RPMI7951 (cell line): ENCODE measurements at places on chromosomes 3 and 15.

- no peak for DNase-seq
Observed at GRCh38 chr3:12388185-12388584, 96.1 kb upstream of the TSEN2 start.

GRCh38 chr15:43190178-43190577 lies 5.0 kb downstream of the CCNDBP1 start:
- no peak for DNase-seq

DNA sequence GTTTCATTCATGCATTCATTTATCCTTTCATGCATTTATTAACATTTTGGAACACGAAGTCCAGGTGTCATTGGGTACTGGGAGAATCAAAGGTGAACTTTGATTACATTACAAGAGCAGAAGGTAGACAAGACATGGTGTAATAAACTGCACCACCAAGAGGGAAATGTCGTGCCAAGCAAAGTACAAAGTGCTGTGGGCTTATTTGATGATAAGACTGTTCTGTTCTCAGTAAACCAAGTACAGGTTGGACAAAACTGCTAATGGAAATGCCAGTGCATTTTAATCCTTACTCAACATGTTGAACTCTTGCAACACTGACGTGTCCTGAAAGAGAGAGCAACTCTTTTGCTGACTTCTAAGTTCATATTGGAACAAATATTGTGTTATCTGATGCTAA lies 69.4 kb downstream of the MME start:
- DNase-seq: no peak

DNA sequence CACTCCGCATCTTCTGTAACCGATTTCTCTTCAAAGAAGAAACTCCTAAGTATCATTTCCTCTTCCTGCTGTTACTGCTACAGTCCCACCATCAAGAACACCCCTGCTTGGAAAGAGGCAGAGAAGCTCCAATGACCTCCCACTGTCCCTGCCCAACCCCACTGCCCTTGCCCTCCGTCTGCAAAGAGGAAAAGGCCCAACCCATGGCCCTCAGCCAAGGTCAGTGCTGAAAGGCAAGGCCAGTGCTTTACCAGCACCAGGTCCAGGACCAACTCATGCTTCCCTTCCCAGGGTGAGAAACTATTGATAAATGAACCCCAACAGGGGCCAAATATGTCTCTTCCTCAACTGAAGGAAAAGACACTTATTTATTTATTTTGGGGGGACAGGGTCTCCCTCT lies 22.5 kb downstream of the FAM240A start:
- no peak for DNase-seq

DNA sequence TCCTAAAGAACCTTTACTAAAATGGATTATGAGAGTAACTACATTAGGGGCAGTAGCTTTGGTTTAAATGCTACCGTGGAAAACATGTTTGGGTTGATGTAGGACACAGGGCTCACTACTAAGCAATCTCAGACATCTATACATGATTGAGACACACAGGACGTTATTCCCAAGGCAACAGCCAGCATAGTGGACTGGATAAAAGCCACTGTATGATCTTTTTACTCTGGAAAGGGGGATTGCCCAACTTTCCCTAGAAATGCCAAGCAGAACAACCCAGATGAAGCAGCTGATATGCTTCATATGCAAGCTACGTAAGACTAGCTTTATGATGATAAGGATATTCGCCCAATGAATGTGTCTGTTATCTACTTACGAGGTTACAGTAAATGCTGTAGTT lies 144.6 kb downstream of the MYO9A start:
- no peak for DNase-seq

- DNase-seq: peak; percentile 3
Observed at GRCh38 chr3:181326637-181327223, 337.2 kb upstream of the DNAJC19 start.

DNA sequence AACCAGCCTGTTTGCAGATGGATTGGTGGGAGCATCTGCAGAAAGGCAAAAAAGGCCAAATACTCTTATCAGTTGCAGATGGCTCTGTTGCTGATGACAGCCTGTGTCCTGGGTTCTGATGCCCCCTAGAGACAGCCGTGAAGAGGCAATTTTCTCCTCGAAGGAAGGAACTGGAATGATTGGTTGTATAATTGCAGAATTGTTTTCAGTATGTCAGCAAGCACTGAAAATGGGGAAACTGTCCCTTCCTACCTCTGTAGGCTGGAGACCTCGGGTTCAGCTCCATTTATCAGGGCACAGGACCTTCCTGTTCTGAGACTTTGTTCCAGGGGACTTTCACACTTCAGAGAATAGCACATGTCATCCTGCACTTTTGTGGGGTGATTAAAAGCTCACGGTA lies 103.0 kb downstream of the PGPEP1L start:
- DNase-seq: peak; percentile 78

GRCh38 chr3:99751649-99752048 lies 66.0 kb upstream of the CMSS1 start:
- DNase-seq: peak; percentile 77

DNA sequence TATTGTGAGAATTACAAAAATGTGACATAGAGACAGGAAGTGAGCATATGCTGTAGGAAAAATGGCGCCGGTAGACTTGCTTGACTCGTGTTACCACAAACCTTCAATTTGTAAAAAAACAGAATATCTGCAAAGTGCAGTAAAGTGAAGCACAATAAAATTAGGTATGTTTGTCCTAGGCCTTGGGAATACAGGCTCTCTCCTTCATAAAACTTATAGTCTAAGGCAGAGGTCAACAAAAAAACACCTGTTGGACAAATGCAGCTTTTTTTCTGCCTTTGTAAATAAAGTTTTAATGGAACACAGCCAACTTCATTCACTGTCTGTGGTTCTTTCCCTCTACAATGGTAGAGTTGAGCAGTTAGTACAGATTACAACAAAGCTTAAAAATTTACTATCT lies 216.8 kb upstream of the SATB1 start:
- no peak for DNase-seq

- DNase-seq: peak; percentile 2
Observed at GRCh38 chr15:25863111-25863967, at the start of gene ATP10A. Gene ATP10A (minus strand): TSS chr15:25863327. CDS start chr15:25863096, 231 bp downstream.

GRCh38 chr3:160038862-160039562 lies 50.4 kb downstream of the IL12A start:
- DNase-seq: peak; percentile 38

GRCh38 chr3:136819392-136819730 lies 435 bp downstream of the SLC35G2 start:
- peak; percentile 73 for DNase-seq

DNA sequence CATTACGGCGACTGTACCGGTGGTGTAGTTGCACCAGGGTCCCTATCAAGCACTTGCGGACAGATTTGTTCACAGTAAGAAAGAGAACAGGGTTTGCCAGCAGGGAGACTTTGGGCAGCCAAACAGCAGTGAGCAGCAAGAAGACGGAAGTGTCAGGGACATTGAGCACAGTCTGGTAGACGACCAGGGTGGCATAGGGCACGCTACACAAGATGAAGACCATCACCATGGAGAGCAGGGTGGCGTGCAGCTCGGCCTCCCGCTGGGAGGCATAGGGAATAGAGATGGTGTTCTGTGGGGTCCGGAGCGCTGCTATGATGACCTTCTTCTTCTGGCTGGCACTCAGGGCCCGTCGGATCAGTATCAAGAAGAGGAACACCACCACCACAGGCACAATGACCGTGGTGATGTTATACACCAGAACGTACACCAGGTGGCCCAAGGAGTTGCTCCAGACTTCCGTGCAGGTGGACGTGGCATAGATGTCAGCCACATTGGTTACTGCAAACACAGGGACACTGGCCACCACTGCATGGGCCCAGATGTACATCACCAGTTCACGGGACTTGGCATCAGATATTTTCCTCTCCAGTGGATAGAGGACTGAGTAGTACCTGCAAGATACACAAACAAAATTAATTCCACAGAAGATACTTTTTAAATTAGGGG lies 19.1 kb upstream of the FSIP1 start:
- no peak for DNase-seq
